Pericardium fibroblast (primary cell): ENCODE measurements at places on chromosomes 3 and 15. TPM values are rescaled to one million over a fixed set of nuclear protein-coding genes. Genes with fewer than 3 reads are reported as not detected.

The HOMER2 gene
- 1.6 and 1.9 TPM in 2 replicates for total RNA-seq

The MME gene
- total RNA-seq = 143 and 177 TPM in 2 replicates

The ABI3BP gene
- 6.8 and 15.2 TPM in 2 replicates for total RNA-seq

The ZNF385D gene
- 0.60 and 0.70 TPM in 2 replicates for total RNA-seq

The GP5 gene
- under 0.01 TPM in 1 of 2 replicates, not detected in the other for total RNA-seq

The GOLGA8Q gene
- total RNA-seq = not detected in 2 replicates

The HDC gene
- total RNA-seq = not detected in 2 replicates

The PAQR5 gene
- 0.17 and 1.3 TPM in 2 replicates for total RNA-seq
